ENCODE measurements at places on chromosomes 4 and X.

DNA sequence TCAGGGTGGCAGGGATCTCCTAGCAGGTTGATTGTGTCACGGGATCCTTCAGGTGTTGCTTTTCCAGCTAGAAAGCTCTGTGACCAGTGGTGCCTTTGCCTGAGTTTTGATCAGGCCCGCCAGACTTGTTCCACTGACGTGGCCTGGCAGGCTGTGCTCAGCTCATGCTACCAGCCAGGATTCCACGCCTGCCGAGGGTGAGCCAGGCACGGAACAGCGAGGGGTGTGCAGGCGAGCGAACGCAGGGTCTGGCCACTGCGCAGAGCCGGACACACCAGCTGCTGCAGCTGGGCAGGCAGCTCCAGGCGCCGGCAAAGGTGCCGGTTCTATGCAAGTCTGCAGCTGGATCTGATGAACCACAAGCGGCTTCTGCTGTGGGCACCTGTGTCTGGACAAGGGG, 17.1 kb upstream of the SAT1 start:
- DNase-seq, result no peak

GRCh38 chr4:113497154-113497884, 264.2 kb downstream of the CAMK2D start:
- DNase-seq, result no peak

- no peak for DNase-seq
Observed at GRCh38 chrX:136199365-136199764, 51.8 kb downstream of the MAP7D3 start.

GRCh38 chrX:29926056-29926455, 289.3 kb upstream of the MAGEB2 start:
- DNase-seq, result no peak

DNA sequence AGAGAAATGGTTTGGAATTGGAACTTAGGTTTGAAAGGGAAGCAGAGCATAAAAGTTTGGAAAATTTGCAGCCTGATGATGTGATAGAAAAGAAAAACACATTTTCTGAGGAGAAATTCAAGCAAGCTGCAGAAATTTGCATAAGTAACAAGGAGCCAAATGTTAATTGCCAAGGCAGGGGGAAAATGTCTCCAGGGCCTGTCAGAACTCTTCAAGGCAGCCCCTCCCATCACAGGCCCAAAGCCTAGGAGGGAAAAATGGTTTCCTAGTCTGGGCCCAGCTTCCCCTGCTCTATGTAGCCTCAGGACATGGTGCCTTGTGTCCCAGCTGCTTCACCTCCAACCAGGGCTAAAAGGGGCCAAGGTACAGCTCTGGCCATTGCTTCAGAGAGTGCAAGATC, 21.2 kb upstream of the DUSP21 start:
- no peak for DNase-seq

DNA sequence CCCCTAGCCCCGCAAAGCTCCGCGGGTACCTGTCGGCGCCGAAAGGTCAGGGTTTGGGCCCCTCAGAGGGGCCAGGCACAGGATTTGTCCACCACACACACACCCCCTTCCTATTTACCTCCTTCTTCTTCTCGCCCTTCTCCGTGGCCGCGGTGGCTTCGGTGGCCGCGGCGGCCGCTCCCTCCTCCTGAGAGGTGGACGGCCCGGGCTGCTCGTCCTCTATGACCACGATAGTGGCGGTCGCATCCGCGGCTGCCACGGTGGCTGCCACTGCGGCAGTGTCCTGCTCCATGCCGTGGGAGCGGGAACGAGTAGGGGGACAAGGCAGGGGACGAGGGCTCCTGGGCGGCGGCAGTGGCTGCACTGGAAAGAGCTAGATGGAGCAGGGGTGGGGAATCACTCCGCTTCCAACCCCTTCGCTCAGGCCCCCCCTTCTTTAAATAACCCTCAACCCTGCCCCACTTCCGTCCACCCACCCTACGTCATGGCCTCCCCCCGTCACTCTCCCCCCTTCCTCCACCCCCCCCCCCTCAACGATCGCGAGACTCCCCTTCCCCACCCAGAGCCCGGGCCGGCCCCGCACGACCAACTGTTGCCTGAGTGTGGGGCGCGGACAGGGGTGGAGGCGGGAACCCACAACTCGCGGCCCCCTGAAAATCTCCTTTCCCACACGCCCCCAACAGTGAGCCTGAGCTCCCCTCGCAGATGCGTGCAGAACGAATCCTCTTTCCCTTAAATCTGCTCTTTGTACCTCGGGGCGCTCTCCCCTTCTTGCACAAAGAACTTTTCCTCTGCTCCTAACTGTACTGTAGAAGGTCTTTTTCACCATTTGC, at the start of gene SMARCA1:
SMARCA1 (minus strand) TSS at position 412 of the 833 bp plus-strand sequence; CDS start at position 292, 120 bp downstream.
- DNase-seq, result no peak

DNA sequence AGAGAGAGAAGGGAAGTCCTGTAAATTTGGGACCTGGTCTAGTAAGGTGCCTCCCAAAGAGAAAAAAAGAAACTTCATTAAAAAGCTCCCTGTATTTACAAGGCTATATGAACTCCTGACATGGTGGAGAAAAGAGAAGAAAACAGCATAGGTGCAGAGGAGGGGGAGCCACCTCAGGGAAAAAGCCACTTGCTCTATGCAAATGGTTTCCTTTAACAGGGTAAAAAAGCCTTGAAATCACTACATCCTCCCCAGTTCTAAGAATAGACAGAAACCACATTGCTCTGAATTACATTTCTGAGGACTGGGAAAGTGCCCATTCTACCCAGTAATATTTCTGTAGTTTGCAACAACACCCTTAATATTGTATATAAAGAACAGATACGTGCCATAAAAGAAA, 165.5 kb downstream of the KLF8 start:
- DNase-seq, result no peak

DNA sequence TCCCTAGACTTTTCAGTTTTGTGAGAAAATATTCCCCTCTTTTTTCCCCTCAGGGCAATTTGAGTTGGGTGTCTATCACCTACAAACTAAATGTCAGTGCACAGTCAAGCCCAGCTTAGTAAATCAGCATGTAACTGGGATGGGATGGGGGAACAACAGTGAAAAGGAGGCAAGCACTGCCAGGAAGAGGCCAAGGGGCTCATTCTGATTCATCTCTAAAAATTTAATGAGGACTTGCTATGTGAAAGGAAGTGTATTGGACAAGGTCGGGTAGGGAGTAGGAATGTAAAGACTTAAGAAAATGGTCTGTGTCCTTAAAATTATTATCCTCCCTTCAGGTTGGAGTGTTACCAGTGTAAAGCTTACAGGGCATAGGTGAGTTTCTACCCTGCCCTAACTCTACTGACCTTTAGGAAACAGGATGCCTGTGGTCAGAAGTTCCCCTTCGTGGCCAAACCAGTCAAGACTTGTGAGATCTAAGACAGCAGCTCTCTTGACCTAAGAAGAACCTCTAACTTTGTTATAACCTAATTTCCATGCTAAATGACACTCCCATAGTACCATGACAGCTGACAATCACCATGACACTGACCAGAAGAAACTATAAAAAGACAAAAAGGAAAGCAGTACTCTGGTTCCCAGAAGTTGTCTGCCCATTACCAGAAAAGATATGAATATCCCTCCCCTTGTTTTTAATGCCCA, 194.4 kb upstream of the LDB2 start:
- DNase-seq, result no peak

DNA sequence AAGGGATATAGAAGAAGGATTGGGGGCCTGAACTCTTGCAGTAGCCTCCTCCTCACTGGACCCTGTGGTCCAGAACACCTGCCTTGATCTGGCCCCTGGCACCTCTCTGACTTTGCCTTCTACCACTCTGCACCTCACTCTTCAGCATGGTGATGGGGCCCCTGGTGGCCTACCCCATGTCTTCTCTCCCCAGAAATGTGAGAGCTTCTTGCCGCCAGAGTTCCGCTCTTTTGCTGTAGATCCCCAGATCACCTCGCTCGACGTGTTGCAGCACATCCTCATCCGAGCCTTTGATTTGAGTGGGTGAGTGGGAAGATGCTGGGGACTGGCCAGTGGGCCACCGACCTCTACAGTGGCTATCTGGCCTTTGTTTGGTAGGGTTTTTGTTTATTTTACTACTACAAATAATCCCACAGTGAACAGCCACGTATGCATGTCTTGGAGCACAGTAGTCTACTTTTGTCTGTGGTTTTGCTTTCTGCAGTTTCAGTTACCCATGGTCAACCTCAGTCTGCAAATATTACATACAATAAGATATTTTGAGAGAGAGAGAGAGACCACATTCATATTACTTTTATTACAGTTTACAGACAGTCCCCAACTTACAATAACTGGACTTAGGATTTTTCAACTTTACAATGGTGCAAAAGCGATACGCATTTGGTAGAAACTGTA, 1.8 kb downstream of the TBC1D25 start:
- no peak for DNase-seq

- no peak for DNase-seq
Observed at GRCh38 chr4:2042204-2042946, 16.8 kb upstream of the NAT8L start.

GRCh38 chr4:10015140-10015753, 6.0 kb downstream of the SLC2A9 start:
- no peak for DNase-seq

DNA sequence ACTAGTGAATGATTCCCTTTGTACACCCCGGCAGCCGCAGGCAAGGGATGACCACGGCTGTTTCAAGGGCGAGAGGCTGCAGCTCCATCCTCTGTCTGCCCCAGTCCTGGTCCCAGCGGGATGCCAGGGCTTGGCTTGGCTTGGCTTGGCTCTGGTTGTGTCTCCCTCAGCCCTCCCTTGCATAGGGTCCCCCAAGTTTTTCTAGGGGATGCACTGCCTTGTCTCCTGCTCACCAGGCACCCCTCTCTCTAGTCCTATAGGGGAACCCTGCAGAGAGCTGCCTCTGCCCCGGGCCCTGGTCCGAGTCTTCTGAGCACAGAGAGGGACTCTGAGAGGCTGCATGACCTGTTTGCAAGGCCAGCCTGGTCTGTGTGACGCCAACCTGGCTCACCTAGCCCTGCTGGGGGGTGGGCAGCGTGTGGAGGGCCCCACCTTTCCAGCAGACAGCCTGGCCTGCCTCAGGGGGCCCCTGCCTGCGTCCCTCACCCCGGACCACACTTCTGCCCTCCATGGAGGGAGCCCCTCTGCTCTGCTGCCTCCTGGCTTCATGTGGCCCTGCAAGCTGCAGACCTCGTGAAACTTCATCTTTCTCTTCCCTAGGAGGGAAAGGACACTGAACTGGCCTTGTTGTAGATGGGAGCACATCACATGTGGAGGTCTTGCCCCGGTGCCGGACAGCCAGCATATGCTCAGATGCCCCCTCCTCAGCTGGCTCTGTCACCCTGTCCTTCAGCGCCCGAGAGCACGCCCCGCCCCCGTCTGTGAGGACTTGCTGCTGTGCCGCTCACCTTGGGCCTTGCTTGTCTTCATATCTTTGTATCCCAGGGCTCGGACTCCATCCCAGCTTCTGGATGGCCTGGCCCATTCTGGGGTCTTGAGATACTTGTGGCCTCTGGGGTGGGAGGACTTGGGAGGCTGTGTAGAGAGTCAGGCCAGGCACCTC, 16.4 kb downstream of the SORCS2 start:
- no peak for DNase-seq

DNA sequence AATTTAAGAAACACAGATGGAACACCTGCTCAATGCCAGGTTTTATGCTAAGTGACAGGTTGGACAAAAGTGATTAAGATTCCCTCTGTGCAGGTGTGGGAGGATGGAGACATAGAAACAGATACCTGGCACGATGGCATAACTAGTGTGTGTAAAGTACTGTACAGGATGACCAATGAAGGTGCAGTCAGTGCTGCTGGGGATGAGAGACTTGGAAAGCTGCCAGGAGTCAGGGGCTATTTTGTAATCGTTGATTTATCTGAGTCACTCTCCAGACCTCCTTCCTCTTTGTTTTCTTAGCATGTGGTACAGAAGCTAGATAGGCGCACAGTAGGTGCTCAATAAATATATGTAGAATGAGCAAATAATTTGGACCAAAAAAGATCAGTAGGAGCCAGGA, 58.2 kb downstream of the CWH43 start:
- no peak for DNase-seq

DNA sequence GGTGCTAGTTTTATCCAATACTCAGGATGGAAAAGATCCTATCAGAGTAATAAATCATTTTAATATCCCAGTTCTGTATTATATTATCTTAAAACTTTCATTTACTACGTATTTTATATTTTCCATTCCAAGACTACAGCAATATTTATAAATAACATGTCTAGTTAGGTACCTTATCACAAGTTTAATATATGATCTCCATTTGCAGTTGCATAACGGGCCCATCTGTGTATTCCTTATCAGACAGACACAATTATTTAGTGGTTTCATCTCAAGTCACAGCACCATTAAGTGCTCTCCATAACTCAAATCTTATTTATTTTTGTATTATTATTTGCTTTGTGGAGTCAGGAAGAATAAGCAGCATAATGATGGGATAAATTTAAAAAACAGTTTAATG, 333.9 kb downstream of the SH2D1A start:
- DNase-seq, result no peak

GRCh38 chr4:149353241-149353640, 462.4 kb downstream of the IQCM start:
- DNase-seq, result no peak

GRCh38 chr4:53060278-53060677, 198.2 kb downstream of the RASL11B start:
- DNase-seq, result no peak

DNA sequence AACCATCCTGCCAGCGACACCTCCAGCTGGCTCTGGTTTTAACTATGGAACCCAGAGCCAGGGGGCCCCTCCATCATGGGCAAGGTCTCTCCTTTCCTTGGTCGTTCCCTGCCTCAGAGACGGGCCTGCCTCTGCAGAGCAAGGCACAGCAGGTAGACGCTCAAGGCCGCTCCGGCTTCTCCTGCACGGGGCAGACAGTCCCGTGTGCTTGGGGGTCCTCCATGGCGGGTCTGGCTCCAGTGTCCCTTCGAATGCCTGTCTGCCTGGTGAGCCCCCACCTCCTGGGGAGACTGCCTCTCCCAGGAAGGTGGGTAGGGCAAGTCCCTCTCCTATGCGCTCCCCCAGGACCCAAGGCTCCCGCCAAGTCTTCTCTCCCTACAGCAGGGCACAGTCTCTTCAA, 71.5 kb downstream of the ACOX3 start:
- DNase-seq, result no peak

DNA sequence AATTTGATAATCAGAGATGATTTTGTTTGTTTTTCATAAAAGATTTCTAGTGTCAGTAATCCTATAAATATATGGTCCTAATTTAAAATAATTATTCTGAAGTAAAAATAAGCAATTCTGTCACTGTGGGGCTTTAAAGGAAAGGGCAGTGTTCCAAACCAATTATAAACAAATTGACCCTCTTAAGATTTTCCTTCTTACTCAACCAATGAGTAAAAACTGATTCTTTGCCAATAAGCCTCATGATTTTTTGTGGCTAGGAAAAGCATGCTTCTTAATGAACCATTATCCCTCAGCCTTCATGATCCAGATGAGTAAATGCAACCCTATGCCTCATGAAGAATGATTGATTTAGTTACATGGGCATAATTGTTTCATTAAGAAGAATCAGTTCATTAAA, 1010.4 kb downstream of the ADGRL3 start:
- DNase-seq, result no peak

DNA sequence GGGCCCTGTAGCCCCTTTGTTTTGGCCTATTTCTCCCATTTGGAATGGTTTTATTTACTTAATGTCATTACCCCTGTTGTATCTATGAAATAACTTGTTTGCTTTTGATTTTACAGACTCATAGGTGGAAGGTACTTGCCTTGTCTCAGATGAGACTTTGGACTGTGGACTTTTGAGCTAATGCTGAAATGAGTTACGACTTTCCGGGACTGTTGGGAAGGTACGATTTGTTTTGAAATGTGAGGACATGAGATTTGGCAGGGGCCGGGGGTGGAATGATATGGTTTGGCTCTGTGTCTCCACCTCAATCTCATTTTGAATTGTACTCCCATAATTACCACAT, 39.4 kb downstream of the NLRP2B start:
- no peak for DNase-seq
